Mesenchymal stem cell (in vitro differentiated cells and primary cell): ENCODE measurements at places on chromosomes 2 and 18.

- no peak for DNase-seq
These were observed 638.5 kb downstream of the CNTNAP5 start for GRCh38 chr2:124663645-124663997.

GRCh38 chr2:179745635-179746256 lies 115.7 kb downstream of the ZNF385B start:
- DNase-seq: no peak

DNA sequence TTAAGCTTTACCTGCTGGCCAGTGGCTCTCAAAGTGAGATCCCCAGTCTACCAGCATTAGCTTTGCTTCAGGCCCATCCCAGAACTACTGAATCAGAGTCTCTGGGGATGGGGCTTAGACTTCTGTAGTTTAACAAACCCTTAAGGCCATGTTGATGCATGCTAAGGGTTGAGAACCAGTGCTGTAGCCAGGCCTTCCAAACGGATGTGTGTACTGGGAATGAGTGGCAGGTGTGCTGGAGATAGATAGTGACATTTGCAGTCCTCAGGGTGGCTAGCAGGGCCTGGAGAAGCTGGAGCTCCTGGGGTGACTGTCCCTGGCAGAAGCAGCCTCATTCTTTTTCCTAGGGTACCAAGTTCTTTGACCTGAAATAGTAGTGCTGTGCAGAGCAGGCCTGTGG lies 148.5 kb downstream of the PPP1R1C start:
- no peak for DNase-seq

- no peak for DNase-seq
These were observed 1506.6 kb downstream of the LRP1B start for GRCh38 chr2:140624200-140624599.

DNA sequence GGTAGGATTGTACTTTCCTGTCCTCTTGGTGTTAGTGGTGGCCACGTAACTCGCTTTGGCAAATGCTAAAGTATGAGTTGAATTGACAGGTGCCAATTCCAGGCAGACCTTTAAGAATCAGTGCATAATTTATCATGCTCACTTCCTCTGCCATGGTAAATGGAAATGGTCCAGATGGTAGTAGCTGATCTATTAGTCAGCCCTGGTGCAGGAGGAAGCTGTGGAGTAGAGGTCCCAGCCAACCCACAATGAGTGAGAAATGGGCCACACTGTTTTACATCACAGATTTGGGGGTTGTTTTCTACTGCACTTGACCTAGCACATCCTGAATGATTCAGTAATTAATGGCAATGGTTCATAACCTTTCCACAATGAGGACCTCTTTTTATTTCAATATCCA lies 104.4 kb downstream of the RGPD3 start:
- DNase-seq: no peak

GRCh38 chr18:32937597-32937996 lies 164.8 kb upstream of the KLHL14 start:
- no peak for DNase-seq

- DNase-seq: no peak
These were observed 59.5 kb upstream of the LYPD1 start for GRCh38 chr2:132729522-132729921.

GRCh38 chr2:27102329-27102728 lies 15.8 kb downstream of the KHK start:
- no peak for DNase-seq

DNA sequence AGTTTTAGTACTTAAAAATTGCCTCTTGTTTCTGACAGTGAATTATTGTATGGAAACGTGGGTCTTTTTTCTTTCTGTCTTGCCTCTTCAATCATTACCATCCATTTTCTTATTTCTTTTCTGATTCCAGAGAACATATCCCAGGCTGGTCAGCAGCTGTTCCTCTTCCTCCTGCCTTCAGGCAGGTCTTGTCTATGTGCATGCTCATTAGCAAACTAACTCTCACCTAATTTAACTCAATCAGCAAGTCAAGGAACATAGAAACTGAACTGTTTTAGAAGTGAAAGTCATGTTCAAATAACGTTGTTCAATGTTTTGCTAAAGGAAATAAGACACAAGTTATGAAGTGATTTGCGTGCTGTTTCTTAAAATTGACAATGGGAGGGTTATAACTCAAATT lies 241.5 kb downstream of the PTGR3 start:
- DNase-seq: no peak

DNA sequence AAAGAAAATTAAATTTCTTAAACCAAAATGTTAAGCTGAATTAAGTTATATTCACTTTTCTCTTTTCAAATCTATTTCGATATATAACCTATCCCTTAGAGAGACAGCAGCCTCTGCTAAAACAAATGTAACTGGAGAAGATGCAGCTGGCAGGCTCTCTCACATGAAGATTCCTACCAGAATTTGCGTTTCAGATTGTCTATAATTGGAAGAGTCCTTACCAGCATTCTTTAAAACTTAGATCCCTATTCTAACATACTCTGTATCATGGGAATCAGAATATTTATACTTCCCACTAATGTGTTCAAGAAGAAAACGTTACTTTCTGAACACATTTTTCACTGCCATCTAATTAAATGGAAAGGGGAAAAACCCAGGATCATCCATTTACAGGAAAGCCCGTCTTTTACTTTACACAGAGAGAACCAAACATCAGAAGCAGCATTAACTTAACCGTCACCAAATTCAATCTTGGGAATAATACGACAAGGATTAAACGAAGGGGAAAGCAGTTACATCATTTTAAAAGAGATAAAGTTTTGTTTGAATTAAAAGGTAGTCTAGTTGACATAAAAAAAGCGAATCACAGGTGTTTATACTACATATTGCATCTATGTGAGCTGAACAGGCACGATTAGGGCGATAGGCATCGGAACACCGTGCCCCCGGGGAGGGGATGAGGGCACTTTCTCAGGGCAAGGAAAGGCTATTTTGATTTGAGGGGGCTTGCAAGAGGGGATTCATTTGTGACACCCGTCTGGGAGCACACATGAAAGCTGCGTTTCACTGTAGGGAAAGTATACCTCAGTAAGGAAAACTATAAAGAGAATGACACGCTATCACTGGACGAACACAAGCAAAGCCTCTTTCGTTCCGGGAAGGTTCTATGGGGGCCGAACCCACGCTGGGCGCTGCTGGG lies 1.3 kb downstream of the PTPN2 start:
- DNase-seq: peak; percentile 34

GRCh38 chr18:54147439-54147838 lies 77.0 kb downstream of the MBD2 start:
- DNase-seq: no peak

- DNase-seq: no peak
These were observed 147.6 kb downstream of the TMEM200C start for GRCh38 chr18:5747678-5748077.

DNA sequence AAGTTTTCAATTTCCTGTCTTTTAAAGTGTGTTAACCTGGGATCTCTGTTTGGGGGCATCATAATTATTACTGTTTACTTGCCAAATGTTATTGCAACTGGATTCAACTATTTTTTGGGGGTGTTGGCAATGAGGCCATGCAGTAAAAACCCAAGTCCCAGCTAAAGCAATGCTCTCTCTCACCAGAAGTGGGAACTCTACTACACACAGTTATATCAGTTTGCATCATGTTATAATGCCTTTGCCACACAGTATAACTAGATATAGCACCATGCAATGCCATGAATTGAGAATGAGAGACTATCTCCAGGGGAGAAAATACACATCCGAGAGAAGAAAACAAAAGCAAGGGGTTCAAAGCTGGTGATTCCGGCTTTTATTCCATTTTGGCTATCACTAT lies 79.0 kb downstream of the GCA start:
- no peak for DNase-seq

DNA sequence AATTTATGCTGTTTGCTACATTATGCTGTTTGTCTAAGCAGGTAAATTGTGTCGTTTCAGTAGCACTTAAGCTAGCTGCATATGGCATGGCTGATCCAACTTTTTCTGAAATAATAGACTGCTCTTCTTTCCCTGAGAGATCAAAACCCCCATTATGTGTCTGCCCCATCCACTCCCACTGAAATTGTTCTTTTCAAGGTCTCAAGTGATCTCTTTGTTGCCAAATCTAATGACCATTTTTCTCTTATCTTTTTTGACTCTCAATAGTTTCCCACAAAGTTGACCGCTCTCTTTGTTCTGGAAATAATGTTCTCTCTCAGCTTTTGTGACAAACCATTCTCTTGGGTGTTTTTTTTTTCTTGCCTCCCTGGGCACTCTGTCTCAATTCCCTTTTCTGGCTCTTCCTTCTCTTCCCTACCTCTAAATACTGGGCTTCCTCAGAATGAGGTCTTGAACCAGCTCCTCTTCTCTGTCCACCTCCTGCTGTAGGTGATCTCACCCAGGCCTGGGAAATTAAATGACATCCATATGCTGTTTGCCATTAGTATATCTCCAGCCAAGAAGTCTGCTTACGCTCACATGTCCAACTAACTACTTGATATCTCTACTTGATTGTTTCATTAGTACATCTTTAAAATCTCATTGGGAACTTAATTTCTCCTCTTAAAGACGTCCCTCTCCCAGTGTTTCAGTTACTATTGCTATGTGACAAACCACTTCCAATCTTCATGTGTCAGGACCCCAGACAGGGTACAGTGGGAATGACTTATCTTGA lies 107.3 kb upstream of the TLK1 start:
- no peak for DNase-seq

GRCh38 chr18:36602620-36603019 lies 226.2 kb downstream of the TPGS2 start:
- DNase-seq: no peak

DNA sequence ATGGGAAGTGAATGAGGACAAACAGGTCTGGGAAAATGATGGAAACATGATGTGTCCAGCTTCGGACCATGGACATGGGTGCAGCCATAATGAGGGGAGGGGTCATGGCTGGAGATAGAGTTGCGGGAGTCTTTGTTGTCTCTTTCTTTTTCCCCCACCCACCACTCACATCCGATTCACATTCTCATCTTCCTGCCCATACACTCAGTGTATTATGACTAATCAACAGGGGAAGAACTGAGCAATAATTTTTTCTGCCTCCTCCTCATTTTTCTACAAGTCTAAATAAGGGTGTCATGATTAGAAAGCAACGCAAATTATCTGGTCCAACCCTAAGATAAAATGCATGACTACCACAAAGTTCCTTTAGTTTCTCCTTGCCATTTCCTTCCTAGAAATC lies 5.7 kb upstream of the SERPINB2 start:
- peak; percentile 38 for DNase-seq

DNA sequence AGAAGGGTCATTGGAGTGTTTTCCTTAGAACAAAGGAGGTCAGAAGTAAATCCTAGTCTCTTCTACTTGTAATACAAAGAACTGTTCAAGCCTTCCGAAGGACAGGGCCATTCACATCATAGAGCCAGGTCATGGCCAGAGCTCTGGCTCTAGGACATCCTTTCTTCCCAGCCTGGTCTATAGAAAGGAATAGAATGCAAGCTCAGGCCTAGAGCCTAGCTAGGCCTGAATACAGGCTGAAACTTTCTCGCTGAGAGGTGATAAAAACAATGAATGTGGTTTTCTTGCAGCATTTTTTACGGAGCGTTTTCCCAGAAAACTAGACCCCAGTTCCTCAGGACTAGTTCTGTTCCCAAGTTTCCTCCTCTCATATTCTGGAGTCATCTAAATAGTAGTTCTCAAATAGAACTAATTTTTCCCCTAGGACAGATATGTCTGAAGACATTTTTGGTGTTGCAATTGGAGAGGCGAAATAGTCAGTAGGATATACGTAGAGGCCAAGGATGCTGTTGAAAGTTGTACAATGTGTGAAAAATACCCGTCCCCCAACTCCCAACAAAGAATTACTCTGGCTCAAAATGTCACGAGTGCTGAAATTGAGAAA lies 6.8 kb downstream of the UGT1A6 start:
- peak; percentile 38 for DNase-seq

DNA sequence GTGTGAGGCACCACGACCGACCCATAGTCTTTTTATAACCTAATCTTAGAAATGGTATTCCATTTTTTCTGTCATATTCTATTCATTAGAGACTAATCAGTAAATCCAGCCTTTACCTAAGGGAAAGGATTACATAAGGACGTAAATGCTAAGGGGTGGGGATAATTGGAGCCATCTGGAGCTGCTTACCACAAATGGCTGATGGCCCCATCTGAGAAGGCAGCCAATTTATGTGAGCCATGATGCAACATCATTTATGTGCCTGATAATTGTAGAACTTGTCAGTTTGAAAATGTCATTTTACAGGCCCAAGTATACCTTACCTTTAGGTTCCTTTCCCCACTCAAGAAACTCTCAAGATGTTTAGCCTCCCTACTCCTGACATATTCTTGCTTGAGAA lies 44.0 kb downstream of the ARHGEF33 start:
- no peak for DNase-seq

GRCh38 chr2:233402789-233403188 lies 48.5 kb downstream of the DGKD start:
- DNase-seq: no peak

- peak; percentile 97 for DNase-seq
These were observed 26.0 kb downstream of the CTAGE1 start for GRCh38 chr18:22391407-22392345.

- DNase-seq: no peak
These were observed 90.0 kb upstream of the NYAP2 start for GRCh38 chr2:225309516-225309915.

DNA sequence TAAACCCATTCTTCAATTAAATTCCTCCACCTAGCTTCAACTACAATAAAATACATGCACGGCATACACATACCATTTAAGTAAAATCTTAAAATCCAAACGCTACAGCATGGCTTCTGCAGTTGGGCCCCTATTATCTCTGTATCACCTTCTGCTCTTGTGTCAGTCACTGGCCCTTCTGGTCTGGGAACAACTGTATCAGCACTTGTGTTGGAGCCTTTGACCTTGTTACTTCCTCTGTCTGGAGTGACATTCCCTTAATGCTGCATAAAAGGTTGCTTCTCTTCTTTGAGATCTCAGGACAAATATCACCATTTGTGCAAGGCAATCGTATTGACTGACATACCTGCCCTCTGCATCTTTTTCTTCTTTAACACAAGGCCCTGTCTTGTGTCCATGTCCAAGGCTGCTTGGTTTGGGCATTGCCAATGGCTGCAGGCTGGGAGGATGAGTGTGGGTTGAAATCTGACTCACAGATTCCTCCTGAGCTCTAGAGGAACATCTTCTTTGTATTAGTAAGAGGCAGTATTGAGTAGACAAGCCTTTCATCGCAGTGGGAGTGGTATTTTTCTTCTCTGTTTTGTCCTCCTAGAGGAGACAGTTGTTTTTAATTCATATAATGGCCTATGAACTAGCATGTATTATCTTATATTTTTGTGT lies 267.8 kb upstream of the TRIB2 start:
- DNase-seq: no peak

GRCh38 chr2:239964399-239965185 lies 60.5 kb downstream of the NDUFA10 start:
- no peak for DNase-seq

- DNase-seq: no peak
These were observed 27.5 kb upstream of the ALPP start for GRCh38 chr2:232350804-232351685.

- no peak for DNase-seq
These were observed 283.8 kb upstream of the LYPD1 start for GRCh38 chr2:132953771-132954170.
